ENCODE measurements at places on chromosomes 6 and 20. TPM values are rescaled to one million over a fixed set of nuclear protein-coding genes. Genes with fewer than 3 reads are reported as not detected.

The C6orf141 gene
- 0.77 TPM for total RNA-seq

- no peak for DNase-seq
- no peaks in the 10 kb centered on the region for H3K4me1 ChIP-seq
- H3K27ac ChIP-seq: no peak overlapping the region
- no peak overlapping the region for H3K4me3 ChIP-seq
- H3K27me3 ChIP-seq: peaks cover 2% of the 10 kb centered on the region
- H3K36me3 ChIP-seq: no peaks in the 10 kb centered on the region
Observed at GRCh38 chr6:155895641-155896040, 440.0 kb upstream of the NOX3 start.

DNA sequence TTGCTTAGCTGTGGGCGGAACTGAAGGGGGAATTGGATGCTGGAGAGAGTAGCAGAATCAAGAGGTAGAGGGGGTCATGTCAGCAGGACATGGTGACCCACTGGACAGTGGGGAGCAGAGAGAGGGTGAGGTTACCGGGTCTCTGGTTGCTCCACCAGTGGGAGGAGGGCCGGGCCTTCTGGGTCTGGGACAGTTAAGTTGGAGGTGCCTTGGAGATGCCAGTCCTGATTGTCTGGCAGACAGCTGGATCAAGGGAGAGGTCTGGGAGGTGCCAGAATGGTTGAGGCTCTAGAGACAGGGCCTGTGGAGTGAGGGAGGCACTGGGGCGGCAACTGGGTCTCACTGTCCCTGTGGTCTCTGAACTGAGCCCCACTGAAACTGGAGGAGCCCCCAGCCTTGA, 24.6 kb downstream of the MANBAL start:
- peaks cover 30% of the 10 kb centered on the region for H3K36me3 ChIP-seq
- peak overlapping the region; percentile 64 for H3K27ac ChIP-seq
- peak overlapping the region; percentile 19 for H3K4me3 ChIP-seq
- peaks cover 5% of the 10 kb centered on the region for H3K27me3 ChIP-seq

DNA sequence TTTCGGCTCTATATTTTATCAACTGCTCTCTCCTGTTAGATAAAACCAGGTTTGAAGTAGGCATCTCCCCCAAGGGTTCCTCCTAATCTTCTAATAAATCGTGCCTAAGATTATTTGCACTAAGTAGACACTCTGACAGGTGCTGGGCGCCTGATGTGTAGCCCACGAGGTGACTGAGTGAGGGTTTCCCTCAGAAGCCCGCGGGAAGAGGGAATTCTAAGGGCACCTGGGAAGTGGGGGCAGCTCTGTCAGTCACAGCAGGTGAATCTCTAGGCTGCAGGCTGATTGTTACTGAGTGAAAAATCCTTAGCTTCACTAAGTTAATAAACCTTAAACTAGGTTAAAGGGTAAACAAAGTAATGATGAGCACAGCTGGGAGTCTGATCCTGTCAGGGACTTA, 68.2 kb downstream of the PXDC1 start:
- no peak overlapping the region for H3K4me3 ChIP-seq
- H3K27ac ChIP-seq: no peak overlapping the region
- H3K36me3 ChIP-seq: peaks cover 6% of the 10 kb centered on the region

The GUCA1A gene
- 0.62 TPM for total RNA-seq

All from endothelial cell (in vitro differentiated cells).